ENCODE measurements at places on chromosomes 4 and X.

- no peak for DNase-seq
These were observed 354.6 kb upstream of the RASGEF1B start for GRCh38 chr4:81826335-81826734.

DNA sequence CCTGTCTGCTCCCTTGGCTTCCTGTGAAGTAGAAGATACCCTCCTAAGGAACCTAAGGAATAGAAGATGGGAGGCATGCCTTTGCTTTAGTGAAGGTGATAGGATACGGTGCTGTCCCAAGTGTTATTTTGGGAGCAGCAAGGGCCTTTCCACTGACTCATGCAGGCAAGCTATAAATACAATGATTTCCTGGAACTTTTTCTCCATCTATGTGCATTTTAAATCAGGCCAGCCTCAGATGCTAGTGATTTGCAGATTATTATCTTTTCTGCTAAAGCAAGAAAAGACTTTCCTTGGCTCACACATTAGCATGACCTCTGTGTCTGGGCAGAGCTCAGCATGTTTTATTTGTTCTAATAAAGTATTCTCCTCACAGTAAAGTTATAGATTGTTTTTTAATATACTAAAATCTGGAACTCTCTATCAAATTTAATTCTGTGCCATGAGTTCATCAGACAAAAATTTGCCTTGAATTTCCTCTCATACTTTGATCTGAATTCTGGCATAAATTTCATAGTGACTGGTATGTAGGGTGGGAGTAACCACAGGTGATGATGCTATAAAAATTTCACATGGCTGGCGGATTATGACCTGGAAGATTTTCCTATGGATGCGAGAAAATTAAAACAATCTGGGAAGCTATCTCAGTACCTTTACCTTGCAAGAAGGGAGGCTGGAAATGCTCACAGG is 131.7 kb downstream of the REPS2 start:
- no peak for DNase-seq

DNA sequence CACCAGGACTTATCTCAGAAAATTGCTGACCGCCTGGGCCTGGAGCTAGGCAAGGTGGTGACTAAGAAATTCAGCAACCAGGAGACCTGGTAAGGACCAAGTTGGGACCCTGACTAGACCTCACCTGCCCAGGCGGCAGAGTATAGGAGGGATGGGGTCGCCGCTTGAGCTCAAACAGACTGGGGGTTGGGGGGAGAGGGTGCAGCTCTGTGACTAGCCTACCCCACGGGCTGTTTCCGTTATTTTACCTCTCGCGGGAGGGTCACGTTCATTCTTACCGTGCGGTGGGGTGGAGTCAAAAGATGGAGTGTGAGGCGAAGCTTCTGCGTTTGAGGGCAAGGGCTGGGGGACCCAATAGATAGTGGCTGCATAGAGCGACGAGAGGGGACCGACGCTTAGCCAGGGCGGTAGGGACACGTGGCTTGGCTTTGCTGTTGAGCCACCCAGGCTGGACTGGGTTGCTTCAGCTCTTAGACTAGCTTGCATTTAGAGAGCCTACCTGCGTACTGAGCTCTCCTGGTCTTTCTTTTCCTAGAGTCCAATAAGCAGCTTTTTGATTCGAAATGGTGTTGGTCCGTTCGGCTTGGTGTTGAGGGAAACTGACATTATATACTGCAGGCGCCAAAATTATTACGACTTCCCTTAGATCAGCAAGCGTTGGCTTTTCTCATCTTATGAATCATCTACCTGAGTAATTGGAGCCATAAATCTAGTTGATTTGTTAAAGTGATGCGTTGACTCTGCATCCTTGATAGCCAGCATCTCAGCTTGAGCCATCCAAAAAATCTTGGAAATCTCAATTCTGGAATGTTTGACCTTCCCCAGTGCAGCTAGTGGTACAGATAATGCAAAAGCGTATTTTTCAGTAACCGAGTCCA is 591 bp downstream of the PRPS1 start:
- peak; percentile 17 for DNase-seq

DNA sequence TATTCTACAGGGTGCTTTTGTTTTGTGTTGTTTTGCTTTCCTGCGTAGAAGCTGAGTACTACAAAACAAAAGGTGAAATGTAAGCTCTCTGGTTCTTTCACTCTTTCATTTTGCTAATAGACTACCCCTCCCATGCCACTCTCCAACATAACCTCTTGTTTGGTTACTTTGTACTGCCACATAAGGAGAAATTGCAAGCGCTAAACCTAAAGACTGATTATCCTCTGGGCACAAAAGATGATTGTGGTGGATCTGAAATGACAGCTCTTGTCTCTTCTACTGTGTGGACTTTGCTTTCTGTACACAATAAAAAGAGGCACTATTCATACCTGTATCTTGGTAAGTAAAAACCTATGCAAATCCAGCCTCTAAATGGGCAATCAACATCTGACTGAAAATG is 5.3 kb downstream of the MBNL3 start:
- DNase-seq, result no peak

DNA sequence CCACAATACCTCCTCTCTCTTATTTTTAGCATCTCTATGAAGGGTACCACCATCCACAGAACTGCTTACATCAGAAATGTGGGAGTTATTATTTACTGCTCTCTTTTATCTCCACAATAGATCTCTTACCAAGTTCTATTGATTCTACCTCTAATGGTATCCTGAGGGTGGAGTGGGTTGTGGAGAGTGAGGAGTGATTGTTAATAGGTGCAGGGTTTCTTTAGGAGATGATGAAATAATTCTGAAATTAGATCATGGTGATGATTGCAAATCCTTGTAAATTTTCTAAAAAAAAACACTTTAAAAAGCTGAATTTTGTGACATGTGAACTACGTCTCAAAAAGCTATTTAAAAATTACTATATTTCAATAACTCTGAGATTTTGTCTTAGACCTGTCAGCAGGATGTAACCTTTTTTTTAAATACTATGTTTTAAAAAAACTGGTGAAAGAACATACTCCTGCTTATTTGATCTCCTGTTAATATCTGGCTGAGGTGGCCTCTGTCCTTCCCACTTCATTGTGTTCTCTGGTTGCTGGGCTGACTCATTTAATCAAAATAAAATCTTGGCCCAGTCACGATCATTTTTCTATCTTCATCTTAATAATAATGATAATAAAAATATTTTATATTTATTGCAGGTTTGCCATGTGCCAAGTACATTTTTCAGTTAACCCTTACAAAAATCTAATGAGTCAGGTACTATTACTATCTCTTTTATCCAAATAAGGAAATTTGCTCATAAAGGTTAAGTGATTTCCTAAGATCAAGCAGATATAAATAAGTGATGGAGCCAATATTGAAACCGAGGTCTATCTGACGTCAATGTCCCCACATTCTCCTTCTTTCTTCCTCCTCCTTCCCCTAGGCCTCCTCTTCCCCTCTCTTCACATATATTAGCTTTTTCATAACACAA is 73.5 kb downstream of the GLUD2 start:
- no peak for DNase-seq

- DNase-seq, result no peak
These were observed 44.1 kb downstream of the PPM1K start for GRCh38 chr4:88240297-88240714.

GRCh38 chr4:145635630-145636029 is 16.4 kb downstream of the MMAA start:
- DNase-seq, result no peak

DNA sequence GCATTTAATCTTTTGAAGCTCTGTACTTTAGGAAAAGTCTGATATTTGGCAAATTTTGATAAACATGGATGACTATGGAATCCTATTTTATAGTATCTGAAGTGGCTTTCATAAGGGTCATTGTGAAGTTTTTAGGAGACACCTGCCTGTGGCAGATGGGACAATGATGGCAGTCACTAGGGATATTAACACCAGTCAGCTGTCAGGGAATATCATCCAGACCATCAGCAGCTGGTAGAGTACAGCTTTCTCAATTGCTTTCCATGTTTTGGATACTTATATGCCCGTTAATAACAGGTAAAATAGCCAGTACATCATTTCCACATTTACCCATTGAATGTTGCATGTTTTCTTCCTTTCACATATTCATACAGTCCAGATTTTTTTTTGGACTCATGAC is 39.1 kb downstream of the NPNT start:
- DNase-seq, result no peak

DNA sequence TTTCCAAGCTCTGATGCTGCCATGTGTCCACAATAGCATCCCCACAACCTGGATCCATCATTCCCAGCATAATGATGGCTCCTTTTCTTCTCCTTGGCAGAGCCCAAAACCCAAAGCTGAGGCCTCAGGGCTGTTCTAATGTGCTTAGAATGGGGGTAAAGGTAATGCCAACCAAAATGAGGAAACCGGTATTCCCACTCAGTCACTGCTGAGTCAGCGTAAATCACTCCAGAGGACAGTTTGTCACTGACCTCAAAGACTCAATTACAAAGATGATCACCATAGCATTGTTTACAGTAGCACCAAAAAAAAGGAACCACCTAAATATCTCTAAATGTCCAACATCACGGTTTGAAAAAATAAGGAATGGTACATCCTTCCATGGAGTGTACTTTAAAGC is 41.2 kb downstream of the OTOP1 start:
- DNase-seq, result no peak

DNA sequence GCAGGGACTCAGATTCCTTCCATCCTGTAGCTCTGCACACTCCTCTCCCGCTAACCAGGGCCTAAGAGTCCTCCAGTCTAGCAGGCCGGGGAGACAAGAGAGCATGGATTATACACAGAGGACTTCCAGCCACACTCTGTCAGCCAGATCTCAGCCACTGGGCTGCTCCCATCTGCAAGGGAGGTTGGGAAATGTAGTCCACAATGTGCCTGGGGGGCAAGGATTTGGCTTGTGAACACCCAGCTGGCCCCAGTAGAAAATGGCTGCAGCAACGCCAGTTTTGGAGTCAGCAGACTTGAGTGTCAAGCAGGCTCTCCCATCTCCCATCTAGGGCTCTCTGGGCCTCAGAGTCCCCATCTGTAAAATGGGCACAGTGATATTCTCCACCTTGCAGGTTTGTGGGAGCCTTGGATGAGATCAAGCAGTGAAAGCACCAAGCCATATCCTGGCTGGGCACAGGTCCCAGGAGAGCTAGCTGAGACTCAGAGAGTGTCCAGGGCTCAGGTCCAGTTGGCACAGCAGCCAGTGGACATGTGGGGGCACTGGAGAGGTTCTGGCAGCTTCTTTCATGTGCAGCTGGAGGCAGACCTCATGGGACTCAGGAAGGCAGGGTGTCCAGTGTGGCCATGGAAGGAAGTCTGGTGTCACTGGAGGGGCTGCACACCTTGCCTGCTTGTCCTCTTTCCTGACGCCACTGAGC is 14.6 kb downstream of the PSAPL1 start:
- DNase-seq, result no peak

- no peak for DNase-seq
These were observed 121.2 kb downstream of the MANBA start for GRCh38 chr4:102639598-102639997.

GRCh38 chr4:104896660-104897645 is 249.7 kb upstream of the TET2 start:
- no peak for DNase-seq

DNA sequence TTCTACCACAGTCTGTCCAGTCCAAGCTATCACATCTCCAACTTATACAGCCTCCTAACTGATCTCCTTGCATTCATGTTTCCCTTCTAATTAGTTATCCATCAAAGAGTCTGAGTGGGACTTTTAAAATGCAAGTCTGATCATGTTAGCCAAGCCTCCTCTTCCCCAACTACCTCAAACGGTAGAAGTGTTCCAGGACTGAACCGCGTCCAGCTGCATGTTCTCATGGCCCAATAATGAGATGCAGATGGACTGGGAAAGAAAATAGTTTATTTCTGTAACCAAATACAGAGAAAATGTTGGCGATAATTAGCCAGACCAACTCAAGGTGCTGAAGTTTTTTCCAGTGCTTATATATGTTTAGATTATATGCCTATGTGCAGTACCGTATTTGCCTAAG is 46.6 kb upstream of the PPP1R2C start:
- no peak for DNase-seq

GRCh38 chrX:18390941-18391538 is 34.4 kb upstream of the CDKL5 start:
- DNase-seq, result peak; percentile 30

DNA sequence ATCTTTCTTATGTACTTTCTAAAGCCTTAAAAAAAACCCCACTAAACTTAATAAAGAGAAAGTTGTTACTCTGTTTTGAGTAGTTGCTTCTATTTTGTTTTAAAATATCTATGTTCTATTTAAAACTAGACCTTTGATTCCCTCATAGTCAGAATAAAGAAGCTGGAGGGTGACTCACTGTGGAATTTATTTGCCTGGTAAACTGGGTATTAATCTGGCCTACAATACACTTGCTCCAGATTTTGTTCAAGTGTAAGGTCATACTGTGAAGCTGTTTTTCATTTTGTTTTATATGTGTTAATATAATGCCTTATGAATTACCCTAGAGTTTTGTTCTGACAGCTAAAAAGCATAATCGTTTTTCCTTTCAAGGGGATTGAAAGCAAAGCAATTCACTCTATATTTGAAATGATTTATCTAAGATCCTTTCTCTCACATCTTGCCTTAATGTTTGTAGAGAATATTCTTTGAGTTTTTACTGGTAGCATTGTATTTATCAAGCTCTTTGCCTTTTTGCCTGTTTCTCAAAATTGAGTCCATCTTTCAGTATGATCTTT is 277.4 kb upstream of the PITX2 start:
- no peak for DNase-seq

DNA sequence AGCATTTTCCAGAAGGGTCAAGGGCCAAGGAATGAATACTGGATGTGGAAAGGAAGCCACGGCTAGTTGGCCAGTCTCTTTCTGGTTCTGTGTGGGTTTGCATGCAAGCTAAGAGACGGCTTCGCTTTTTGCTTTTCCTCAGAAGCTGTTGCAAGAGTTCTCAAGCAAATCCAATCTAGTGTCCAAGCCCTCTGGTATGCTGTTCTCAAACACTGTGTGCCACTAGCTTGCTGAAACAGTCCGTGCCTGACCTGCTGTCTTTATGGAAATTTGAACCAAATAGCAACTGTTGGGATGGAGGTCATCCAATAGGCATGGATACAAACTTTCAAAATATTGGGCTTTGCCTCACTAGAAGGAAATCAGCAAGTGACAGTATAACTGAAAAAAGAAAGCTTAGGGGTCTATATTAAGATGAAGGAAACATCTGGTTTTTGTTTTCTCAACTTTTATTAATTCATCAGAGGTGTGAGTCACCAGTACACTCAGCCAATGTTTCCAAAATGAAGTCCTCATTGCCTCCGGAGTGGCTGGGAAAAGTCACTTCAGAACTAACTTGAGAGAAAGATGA is 70.5 kb downstream of the SLC9A6 start:
- no peak for DNase-seq

DNA sequence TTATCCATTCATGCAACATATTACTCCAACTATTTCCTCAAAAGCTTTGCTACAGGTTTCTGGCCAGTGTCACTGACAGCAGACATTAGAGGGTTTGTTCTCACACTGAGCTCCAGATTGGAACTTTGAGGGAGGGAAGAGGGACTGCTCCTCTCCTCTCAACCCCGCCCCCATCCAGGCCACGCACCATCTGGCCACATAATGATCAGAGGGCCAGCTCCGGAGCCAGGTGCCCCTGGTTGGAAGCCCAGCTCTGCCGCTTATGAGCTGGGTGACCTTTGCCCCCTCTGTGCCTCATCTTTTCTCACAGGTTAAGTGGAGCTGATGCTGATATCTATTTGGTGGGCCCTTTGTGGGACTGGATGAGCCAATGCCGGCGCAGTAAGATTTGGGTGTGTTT is 55.8 kb downstream of the C4orf50 start:
- no peak for DNase-seq

Measured in stimulated activated CD4-positive, alpha-beta T cell treated with anti-CD3 and anti-CD28 coated beads, Interleukin-1b, Interleukin-23, amount 100 ng/mL, for 1 hour (primary cell).